GM12878 (cell line): ENCODE measurements at places on chromosomes 5 and 9. TPM values are rescaled to one million over a fixed set of nuclear protein-coding genes. Genes with fewer than 3 reads are reported as not detected.

GRCh38 chr5:26622947-26623346 is 415.4 kb downstream of the CDH9 start:
- DNase-seq, result no peak

DNA sequence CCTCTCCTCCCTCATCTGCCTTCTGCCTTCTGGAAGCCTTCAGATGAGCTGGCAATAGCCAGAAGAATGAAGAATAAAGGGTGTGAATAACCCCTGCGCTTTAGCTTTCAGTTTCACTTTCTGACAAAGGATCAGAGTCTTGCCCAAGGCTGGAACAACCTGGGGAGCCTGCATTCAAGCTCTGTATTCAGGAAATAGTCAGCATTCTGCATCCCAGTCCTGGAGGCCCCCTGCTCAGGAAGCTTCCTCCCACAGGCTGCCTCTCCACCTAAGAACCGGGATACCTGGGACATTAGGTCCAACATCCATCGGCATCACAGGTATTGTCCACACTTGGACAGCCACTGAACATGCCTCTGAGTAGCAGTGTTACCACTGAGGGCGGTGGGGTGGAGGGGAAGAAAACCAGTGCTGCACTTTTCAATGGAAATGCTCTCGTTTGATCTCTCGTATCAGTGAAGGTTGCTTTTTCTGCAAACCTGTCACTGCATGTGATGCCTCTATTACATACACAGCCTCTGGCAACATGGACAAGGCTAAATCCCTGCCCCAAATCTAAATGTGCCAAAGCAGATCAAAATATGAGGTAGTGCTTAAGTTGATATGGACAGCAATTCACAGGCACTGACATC is 39.8 kb upstream of the ACO1 start:
- DNase-seq, result no peak

DNA sequence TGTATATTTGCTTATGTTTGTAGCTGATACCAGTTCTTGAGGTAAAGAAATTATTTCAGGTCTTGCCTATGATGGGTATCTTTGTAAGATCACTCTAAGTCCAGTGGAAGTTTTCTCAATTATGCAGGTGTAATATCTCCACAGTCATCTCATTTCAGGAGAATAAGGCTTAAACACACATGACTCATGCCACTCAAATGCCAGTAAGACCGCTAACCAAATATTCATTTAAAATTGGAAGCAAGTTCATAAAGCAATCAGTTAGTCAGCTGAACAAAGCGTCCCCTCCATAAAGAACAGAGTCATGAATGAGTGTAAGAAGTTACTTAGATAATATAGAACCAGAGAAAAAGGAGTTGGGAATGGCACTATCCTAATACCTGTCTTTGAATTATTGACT is 248.7 kb downstream of the LURAP1L start:
- DNase-seq, result no peak

GRCh38 chr5:127942246-127943060 is 141.1 kb upstream of the SLC12A2 start:
- no peak for DNase-seq

GRCh38 chr5:38968665-38969064 is 105.5 kb downstream of the RICTOR start:
- no peak for DNase-seq

DNA sequence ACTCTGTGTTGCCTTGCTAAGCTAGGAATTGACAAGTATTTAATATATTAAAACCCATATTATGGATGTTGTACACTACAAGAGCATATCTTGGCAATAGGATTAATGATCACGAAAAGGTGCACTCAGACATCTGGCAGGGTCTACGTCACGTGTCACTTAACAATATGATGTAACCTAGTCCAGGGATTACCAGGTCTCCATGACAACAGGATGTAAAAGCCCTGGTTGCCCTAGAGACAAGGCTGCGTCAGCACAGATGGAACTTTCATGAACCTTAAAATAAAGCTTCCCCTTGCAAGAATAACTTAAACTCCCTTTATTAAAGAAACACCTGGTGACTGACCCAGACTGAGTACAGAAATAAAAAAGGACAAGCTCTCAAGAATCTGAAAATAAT is 717.8 kb downstream of the CDH18 start:
- DNase-seq, result no peak

- DNase-seq, result no peak
Measured at GRCh38 chr9:112765281-112765680, 14.7 kb downstream of the SNX30 start.

- no peak for DNase-seq
Measured at GRCh38 chr9:108762348-108763055, 93.3 kb downstream of the ACTL7B start.

GRCh38 chr9:91349115-91349555 is 12.6 kb downstream of the AUH start:
- DNase-seq, result no peak

DNA sequence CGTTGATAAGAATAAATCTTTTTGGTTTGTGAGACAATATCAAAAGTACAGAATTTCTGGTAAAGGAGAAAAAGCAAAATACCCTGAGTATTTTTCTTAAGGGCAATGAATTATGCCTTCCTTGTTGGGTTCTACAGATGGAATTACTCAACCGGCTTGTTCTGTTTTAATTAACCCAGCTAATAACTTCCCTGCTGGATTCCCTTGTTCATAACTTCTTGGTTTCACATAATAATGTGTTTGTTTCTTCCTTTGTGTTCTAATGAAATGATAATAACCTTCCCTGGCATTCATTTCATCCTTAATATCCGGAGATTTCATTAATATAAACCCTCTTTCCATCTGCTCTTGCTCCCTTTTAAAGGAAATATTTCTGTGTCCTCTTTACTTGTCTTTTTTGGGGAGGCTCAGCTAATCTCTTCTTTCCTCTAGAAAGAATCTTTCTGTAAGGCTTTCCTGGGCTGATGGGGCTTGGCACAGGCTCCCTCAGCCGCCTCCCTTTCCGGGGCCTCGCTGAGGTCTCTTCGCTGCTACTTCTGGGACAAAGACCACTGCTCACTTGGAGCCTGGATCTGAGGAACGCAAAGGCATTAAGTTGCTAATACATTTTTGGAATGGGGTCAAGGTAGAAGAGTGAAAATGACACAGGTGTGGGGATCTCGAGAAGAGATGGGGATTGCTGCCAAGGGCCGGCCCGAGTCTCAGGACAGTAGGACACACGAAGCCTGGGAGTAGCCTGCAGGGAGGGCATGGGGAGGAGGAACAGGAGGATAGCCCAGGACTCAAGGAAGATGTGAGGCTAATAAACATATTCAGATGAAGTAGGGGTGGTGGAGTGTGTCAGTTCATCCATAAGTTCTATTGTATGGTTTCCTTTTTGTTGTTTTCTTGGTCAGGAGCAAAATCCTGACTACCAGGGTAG is 118.5 kb downstream of the NRG2 start:
- no peak for DNase-seq

GRCh38 chr5:75048457-75048953 is 3.9 kb downstream of the GCNT4 start:
- DNase-seq, result peak; percentile 57

DNA sequence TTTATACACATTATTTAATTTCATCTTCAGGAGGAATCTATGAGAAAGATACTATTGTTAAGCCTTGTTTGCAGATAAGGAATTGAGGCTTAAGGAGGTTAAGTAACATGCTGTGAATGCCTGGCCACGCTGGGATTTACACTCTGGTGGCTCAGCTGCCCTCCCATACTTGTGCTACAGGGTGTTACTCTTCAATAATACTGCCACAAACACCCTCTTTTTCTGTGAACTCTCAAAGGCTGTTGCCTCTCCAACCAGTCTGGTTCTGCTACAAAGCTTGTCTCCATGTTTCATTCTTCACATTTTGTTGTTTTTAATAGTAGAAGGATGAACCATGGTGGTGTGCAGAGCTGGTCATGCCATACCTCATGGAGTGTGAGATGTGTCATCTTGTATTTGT is 76.7 kb upstream of the TNFAIP8 start:
- DNase-seq, result no peak

- DNase-seq, result no peak
Measured at GRCh38 chr9:104988539-104988938, 60.6 kb upstream of the ABCA1 start.

- DNase-seq, result no peak
Measured at GRCh38 chr9:21901546-21901945, 92.6 kb downstream of the CDKN2A start.

DNA sequence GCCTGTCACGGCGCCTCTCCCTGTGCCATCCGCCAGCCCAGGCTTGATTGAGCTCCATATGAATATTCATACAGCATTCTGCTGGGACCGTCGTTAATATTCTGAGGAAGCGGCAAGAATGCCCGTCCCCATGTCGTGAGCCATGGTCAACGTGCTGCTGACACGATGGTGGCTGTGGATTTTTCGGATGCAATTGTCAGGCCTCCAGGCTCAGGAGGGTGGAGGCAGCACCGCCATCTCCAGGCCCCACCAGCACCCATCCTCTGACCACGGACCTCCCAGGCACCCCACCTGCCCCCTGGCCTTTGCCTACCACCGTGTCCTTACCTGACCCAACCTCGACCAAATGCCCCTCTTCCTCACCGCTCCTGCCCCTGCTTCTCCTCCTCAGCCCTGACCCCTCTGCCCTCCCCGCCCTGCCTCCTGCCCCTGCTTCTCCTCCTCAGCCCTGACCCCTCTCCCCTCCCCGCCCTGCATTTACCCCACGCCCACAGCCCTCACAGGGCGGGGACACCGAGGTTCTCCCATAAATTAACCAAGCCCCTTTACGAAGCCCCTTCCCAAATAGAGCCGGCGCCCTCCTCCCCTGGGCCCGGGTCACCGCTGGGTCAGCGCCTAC is 9.9 kb downstream of the TMEM250 start:
- DNase-seq, result no peak

The IL3 gene
- total RNA-seq, result not detected in 2 replicates

The EGFL7 gene
- total RNA-seq, result 0.46 and 0.64 TPM in 2 replicates

The TSLP gene
- not detected in 2 replicates for total RNA-seq

The LRRC14B gene
- total RNA-seq, result 0.31 and 0.32 TPM in 2 replicates

The MEIKIN gene
- total RNA-seq, result not detected in 2 replicates

The MAP1B gene
- 0.36 and 0.61 TPM in 2 replicates for total RNA-seq

The ASTN2 gene
- 6.9 and 7.5 TPM in 2 replicates for total RNA-seq

The ARAP3 gene
- 0.08 TPM in 2 replicates for total RNA-seq

The GLIPR2 gene
- total RNA-seq, result 2.6 and 3.5 TPM in 2 replicates

The CORO2A gene
- total RNA-seq, result 4.8 and 4.9 TPM in 2 replicates

The AMBP gene
- 1.9 and 2.3 TPM in 2 replicates for total RNA-seq
